ENCODE measurements at places on chromosomes 4 and X. TPM values are rescaled to one million over a fixed set of nuclear protein-coding genes. Genes with fewer than 3 reads are reported as not detected.
A peak's percentile ranks its signal among the peaks of the same experiment; 100 is the strongest.

The GPM6B gene
- total RNA-seq: 5.1 TPM

The PAGE2B gene
- total RNA-seq: not detected

The ANTXR2 gene
- 82.6 TPM for total RNA-seq

The S100P gene
- 2.1 TPM for total RNA-seq

The HS3ST1 gene
- total RNA-seq: 37.0 TPM

The GSX2 gene
- not detected for total RNA-seq

- peak; percentile 46 for DNase-seq
Measured at GRCh38 chr4:20253735-20254409, 2.2 kb downstream of the SLIT2 start.

DNA sequence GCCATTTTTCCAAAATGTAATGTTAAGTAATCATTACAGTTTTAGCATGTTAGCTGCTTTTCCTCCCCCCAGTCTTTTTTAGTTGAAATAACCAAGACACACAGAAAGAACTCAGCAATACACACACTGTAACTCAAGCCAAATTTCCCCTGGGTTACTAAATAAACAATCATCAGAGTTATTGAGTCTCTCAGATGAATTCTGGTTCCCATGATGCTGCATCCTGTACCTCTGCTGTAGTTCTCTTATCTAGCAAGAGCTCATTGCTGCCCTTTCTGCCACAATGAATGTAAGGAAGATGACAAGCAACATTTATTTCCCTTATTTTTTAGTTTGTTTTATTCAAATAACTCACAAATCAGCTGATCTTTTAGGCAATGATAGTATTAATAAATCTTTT is 185.1 kb downstream of the ARHGAP6 start:
- no peak for DNase-seq

DNA sequence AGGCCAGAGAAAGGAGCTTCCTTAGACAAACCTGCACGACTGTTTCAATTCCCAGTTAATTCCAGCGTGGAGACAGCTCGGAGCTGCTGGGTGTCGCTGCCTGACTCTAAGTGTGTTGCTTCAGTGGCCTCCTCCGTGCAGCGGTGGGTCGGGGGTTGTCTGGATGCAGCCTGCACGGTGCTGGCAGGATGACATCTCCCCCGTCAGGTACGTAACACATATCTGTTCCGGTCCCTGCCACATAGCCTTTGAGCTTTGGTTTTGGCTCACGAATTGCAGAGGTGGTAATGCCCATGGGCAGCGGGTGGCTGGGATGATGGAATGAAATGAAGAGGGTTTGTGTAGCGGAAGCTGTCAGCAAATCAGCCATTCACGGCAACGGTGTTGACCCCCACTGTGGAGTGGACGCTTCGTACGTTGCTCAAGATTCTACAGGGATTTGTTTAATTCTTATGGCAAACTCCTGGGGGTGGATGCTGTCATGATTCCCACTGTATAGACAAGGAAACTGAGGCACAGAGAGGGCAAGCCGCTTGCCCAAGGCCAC is 33.7 kb upstream of the HMX1 start:
- DNase-seq: no peak
